ENCODE measurements at places on chromosomes 2 and 18.

GRCh38 chr18:55034742-55035141 lies 75.5 kb upstream of the CCDC68 start:
- DNase-seq = no peak

DNA sequence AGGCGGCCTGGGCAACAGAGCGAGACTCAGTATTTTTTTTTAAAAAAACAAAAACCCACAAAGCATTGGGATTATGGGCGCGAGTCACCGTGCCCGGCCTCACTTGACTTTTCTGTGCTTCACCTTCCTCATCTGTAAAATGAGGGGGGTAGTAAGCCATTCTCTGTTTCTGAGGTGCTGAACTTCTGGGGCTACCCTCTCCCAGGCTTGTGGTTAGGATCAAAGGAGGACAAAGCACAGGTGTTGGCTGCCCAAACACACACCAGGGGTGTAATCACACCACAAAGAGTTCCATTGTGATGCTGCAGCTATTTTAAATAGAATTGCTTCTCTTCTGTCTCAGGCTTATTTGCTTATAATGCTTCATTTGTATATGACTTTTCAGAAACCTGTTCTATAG lies 35.8 kb upstream of the INHBB start:
- no peak for DNase-seq

GRCh38 chr2:237027712-237028029 lies 58.0 kb upstream of the COPS8 start:
- DNase-seq = no peak

GRCh38 chr2:222878301-222878876 lies 17.6 kb downstream of the ACSL3 start:
- no peak for DNase-seq

DNA sequence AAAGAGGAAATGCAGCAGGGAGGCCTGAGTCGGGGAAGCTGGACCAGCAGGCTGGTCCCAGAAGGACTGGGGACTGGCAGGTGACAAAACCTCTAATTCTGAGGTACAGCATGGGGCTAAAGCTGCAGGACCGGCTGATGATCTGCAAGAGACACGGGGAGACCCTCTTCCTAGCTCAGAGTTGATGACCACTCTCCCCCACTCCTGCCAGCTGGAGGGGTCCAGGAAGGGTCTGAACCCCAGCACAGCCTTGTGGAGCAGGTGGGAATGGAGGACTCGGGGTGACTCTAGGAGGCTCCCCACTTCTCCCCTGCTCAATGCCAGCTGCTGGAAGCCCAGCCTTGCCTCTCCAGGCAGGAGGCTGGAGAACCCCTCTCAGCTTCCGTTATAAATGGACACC lies 67.7 kb downstream of the TWIST2 start:
- DNase-seq = no peak

GRCh38 chr2:18047213-18047611 lies 168.7 kb downstream of the KCNS3 start:
- no peak for DNase-seq

- DNase-seq = no peak
These were observed 759.7 kb upstream of the CDH7 start for GRCh38 chr18:64991102-64991501.

GRCh38 chr2:62091471-62091870 lies 104.4 kb upstream of the B3GNT2 start:
- DNase-seq = no peak

DNA sequence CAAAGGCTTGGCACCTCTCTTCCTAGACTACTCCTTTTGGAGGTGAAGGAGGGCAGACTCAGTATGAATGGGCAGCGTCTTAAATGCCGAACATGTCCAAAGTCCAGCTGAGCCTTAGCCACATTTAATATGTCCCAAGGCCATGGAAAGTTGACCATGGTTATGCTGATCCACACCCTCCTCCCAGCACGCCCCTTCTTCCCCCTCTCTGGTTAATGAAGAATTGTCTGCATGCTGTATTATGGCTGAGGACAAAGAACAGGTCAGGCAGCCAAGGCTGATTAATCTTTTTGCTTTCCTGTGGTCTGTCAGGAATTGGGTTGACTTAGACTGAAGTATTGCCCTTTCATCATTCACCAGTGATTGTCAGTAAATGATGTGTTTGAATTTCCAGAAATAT lies 5.8 kb upstream of the MYOM1 start:
- DNase-seq = no peak

GRCh38 chr2:233389601-233390125 lies 35.4 kb downstream of the DGKD start:
- no peak for DNase-seq

- no peak for DNase-seq
These were observed 2.7 kb upstream of the PID1 start for GRCh38 chr2:229273723-229274338.

DNA sequence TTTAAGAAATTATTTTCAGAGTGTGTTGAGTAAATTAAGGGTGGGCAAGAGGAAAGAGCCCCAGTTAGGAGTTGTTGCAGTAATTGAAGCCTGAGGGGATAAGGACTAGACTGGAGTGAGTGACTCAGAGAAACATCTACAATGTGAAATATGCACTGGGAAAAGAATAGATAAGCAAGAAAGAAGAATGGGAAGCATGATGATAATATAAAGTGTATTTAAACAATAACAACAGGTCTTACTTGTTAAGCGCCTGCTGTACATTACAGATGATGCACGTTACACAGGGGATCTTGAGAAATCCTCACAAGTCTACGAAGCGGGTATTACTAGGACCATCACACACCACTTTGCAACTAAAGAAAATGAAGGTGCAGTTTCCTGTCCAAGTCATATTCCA lies 73.6 kb upstream of the STK17B start:
- no peak for DNase-seq

- no peak for DNase-seq
These were observed 443.5 kb downstream of the XIRP2 start for GRCh38 chr2:167331636-167332232.

- DNase-seq = no peak
These were observed 233.4 kb upstream of the CNTNAP5 start for GRCh38 chr2:123791684-123792083.

DNA sequence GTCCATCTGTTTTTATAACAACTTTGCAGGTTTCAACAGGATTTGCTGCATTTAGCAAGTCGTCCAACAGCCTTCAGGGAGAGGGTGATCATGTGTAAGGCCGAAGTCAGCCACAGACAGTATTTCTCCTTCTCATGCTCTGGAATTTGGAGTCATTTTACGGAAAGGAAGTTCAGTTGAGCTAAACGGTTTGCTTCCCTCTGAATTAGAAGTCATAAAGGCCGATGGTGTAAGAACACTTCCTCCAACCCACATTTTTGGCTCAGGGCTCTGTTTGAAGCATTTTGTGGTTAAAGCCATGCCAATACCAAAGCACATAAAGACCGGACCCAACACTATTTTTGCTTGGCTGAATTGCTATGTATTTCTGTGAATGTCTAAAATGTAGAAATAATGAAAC lies 129.5 kb downstream of the TMEM182 start:
- DNase-seq = no peak

DNA sequence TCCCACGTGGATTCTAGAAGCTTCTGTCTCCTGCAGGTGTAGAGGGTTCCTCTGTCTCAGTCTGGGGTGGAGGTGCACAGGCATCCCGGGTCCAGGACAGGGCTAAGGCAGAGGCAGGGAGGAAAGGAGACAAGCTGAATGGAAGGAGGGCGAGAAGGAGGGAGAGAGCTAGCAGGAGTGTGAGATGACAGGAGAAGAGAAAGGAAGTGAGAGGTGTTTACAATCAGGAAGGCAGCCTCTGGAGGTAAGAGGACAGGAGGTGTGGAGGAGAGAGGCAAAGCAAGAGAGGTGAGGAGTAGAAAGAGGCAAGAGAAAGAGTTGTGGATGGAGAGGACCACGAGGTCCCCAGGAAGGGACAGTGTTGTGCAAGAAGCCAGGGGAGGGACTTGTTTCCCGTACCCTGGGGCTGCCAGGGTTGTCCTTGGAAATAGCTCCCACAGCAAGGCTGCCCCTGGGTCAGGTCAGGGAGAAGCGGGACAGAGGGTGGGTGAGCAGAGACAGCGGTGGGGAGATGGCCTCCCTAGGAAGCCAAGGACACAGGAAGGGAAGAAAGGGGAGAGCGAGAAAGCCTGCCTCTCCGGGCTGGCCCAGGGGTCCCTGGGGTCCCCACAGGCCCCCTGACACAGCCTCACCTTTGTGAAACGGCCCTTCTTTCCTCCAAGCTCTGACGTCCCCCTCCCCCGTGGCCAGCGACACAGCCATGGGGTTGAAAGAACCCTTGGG lies 136.9 kb downstream of the CYP26B1 start:
- no peak for DNase-seq

DNA sequence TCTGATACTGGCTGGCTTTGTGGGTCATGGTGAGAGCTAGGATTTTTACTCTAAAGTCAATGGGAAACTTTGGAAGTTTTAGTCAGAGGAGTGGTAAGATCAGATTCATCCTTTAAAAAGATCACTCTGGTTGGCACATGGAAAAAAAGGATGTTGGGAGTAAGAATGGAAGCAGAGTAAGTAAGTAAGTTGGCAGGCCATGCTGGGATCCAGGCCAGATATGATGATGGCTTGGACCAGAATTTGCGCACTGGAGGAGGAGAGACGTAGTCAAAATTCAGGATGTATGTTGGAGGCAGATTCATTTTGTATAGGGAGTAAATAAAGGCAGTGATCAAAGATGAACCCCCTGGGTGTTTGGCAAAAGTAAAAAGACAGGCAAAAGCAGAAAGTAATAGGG lies 283.3 kb upstream of the THSD7B start:
- no peak for DNase-seq

GRCh38 chr2:233076749-233077148 lies 16.6 kb downstream of the INPP5D start:
- no peak for DNase-seq

- DNase-seq = no peak
These were observed 307.2 kb downstream of the FBXO15 start for GRCh38 chr18:73840319-73840945.

DNA sequence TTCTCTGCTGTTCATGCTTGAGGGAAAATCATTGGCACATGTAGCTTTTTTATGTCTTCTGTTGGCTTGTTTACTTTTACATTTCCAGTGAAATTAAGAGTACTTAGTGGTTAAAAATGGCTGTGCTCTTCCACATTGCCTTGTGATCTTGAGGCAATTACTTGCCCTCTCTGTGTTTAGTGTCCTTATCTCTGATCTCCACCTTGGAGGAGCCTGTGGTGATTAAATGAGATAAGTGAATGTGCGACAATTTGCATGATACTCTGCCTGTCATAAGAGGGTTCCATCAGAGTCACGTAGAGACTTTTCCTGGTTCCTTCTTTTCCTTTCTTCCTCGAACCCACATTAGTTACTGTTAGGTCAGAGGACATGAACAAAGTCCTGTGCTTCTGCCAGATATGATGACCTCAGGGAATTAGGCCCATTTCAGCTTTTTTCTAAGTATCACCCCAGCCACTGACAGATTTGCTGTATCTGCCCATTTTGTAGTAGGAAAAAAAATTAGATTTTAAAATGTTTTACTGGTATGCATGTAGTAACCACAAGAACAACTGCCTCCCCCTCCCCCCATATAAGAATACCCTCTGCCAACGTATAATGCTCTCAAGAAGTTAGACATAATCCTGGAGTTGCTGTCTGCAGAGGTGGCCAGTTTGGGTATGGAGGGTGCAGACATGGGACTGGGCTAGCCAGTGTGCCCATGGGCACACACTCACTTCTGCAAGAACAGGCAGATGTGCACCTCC lies 51.9 kb downstream of the TET3 start:
- no peak for DNase-seq

DNA sequence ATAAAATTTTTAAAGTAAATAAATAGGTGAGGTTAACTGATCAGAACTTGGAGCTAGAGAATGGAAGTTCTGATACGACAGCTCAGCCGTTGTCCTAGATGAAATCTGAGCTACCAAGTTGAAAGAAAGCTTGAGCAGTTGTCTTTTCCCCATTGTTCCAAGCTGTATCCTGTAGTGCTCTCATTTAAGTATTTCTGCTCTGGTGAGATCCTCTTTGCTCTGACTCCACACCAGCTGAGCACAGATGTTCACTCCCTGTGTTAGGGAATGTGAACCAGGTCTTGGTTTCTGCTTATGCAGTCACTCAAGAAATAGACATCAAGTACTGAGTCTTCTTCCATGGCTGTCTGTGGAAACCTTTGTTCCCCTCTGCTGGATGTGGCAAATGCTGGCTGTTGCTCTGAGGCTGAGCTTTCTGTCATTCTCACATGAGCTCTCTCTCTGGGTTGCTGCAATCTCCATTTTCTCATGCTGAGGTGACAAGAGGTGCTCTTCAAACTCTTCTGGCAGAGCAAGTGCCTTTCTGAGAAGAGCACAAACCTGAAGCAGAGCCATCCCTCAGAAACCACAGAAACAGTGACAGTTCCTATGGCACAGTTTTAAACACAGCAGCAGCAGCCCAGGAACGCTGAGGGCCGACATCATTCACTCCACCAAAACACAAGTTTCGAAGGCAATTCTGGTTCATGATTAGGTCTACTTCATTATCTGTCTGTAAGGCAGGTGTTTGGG lies 194.1 kb downstream of the SP3 start:
- DNase-seq = no peak

- DNase-seq = no peak
These were observed 3.7 kb upstream of the AFF3 start for GRCh38 chr2:100145893-100146656.

- no peak for DNase-seq
These were observed 140.8 kb downstream of the PXDN start for GRCh38 chr2:1603521-1603920.

DNA sequence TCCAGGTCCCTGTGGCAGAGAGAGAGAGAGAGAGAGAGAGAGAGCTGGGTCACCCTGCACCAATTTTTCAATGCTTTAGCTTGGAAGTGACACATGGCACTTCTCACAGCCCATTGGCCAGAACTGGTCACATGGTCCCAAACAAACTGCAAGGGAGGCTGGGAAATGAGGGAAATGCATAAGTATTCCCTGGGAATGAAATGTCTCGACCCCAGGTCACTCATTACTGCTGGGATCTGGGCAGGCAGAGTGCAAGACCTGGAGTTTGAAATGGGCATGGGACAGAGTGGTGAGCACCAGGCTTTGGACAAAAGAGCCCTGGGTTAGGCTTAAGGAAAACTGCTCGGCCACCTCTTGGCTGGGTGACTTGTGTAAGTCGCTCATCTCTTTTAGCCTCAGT lies 37.0 kb downstream of the SMAD7 start:
- DNase-seq = no peak

DNA sequence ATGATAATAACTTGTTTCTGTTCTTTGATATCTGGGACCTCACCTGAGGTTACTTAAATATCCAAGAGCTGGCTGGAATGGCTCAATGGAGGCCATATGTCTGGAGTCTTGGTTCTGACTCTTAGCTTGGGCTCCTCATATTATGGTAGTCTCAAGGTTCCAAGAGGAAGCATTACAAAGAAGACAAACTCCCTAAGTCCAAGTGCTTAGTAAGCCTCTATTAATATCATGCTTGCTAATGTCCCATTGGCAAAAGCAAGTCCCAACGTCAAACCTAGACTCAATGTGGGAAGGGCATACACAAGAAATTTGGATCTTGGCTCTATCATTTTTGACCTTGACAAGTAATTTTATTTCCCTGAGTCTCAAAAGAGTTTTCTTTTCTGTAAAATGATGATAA lies 49.2 kb upstream of the SPOPL start:
- DNase-seq = no peak

All from stimulated activated CD8-positive, alpha-beta memory T cell treated with anti-CD3 and anti-CD28 coated beads, Interleukin-7, amount 100 ng/mL, for 1 hour (primary cell).